GDM1 (cell line): ENCODE measurements at places on chromosomes 5 and 9.

- no peak for DNase-seq
Observed at GRCh38 chr5:167573370-167574127, 717.9 kb upstream of the WWC1 start.

DNA sequence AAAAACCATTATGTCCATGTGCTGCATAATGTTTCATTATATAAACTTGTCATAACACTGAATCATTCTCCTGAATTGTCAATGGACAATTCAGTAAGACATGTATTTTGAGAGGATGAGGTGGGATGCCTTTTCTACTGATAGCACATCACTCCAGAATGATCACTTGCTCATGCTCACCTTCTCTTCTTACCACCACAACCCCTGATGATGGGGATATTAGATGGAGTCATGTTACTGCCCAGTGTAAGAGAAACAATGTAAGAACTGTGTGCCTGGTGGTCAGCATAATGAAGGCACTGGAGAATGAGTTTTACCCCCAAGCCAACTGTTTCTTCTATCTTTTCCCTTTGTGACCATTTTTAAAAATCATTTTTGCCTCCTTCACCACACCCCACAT, 198.8 kb downstream of the ADAMTSL1 start:
- DNase-seq: no peak

GRCh38 chr5:72394688-72395087, 74.5 kb downstream of the PTCD2 start:
- peak; percentile 28 for DNase-seq

- DNase-seq: no peak
Observed at GRCh38 chr9:99509065-99509745, 287.1 kb downstream of the SEC61B start.

DNA sequence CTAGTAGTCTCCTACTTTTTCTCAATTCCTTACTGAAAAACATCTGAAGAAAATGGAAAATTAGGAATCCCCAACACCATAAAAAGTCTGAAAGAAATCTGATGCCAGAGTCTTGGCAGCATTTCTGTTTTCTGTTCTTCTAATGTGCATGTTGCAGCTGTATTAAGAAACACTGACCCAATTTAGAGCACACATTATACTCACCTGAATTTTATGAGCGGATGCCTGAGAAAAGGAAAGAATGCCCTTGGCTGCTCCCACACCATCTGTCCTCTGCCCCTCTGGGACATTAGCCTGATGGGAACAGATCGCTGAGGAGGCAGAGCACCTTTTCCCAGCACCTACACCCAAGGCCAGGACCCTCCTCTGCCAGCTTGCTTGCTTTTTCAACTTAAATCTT, 14.1 kb upstream of the ANP32B start:
- no peak for DNase-seq

DNA sequence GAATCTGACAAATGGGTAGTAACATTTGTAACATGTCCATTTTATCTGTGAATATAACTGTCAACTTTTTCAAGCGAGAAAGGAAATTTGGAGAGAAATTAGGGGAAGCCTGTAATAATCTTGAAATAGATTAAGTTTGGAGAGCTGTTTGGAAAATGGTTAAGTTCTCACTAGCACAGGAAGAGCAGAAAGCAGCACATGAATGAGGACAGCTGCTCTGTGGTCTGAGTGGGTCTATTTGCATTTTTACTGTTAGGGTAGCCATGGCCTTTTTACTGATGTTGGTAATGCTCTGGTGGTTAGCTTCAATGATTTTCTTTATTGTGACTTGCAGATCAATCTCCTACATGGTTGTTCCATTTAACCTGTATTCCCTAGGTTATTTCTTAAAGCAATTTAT, 144.5 kb upstream of the GDNF start:
- DNase-seq: no peak

DNA sequence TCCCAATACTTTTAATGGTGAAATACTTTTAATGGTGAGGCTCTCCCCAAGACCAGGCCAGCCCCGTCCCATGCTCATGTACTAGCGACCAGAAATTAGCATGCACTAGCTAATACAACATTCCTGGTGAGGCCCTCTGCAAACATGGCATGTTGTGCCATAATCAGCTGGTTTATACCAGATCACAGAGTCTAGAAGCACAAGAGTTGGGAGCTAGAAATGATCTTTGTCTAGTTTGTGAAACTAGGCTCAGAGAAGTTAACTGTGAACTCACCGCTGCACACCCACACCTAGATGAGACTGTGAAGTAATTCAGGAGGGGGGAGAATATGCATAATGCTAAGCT, 37.4 kb downstream of the MTMR12 start:
- DNase-seq: no peak

DNA sequence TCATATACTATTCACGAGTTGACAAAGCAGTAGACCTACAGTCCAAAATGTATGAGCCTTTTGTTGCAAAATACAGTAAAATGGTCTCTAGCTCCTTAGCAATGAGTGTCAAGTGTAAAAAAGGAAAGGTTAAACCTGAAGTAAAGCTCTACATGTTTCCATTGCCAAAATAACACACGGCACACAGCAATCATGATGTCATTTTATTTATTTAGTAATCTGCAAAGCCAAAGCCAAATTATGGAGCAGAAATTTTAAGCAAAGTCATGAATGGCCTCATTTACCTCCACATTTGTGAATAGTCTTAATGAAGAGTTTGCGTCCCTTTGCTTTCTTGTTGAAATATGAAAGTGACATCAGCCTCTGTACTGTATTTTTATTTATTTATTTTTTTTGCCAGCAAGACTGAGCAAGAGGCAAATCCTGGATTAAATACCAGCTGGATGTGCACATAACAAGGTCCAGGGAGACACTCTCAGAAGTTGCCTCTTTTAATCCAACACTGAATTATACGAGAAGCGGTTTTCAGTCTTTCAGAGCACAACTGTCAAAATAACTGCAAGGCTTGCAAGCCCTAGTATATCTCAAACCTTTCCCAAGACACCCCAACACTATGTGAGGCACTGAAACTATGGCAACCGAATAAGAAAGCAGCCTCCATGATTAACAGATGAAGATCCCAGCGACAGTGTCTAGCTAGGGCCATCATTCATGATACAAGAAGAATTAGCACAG, 9.7 kb downstream of the SEMA6A start:
- no peak for DNase-seq

DNA sequence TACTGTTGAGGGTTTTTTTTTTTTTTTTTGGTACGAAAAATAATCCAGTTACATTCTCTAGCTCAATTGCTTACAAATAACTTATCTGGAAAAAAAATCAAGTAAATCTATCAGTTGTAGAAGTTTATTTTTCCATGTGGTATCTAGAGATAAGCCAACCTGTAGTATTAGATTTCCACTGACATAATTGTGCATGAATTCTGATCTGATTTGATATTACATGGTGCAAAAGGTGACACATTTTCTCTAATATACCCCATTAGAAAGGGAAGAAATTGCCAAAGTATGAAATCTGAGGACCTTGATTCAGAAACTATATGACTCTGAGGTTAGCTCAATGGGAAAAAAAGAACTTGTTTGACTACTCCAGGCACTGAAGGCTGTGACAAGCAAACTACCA, 141.5 kb downstream of the SLF1 start:
- no peak for DNase-seq

DNA sequence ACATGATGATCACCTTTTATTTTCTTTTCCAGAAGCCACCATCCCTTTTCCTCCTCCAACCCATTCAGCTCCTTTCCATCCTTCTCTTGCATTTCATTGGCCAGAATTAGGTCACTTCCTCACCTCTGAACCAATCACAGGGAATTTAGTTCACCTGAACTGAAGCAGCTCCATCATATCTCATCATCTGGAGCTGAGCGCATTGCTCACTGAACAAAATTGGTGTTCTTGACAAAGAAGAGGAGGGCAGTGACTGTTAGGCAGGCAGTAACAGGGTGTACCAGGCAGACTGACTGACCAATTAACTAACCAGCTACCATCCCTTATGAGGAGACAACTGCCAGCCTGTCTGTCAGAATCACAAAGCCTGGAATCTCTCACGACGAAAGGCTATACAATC, 1.8 kb upstream of the ZNF354A start:
- DNase-seq: no peak

- no peak for DNase-seq
Observed at GRCh38 chr9:134607971-134608370, 33.6 kb upstream of the COL5A1 start.

- no peak for DNase-seq
Observed at GRCh38 chr5:81334304-81335061, 33.1 kb downstream of the ZCCHC9 start.
